ENCODE measurements at places on chromosomes 5 and 9. TPM values are rescaled to one million over a fixed set of nuclear protein-coding genes. Genes with fewer than 3 reads are reported as not detected.
A peak's percentile ranks its signal among the peaks of the same experiment; 100 is the strongest.

SV2C gene
- 0.02 TPM for total RNA-seq

PTGDS gene
- not detected for total RNA-seq

AJM1 gene
- total RNA-seq, result 4.3 TPM

DNA sequence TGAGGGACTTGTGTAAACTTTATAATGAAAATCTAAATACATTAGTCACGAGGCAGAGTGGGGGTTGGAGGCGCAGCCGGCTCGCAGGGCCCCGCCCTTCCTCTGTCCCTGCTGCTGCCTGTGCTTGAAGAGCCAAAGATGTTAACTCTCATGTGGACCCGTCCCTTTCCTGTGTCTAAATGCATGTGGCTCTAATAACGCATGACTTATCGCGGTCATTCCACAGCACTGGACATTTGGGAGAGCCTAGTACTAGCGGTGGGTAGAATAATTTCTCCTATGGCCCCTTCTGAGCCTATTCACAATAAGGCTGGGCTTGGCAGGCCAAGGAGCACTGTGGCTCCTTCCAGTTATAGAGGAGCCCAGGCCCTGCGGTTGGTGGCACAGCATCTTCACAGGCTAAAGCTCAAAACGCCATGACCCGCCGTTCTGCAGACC is 82.3 kb upstream of the SIMC1 start:
- no peaks in the 10 kb centered on the region for H3K4me1 ChIP-seq
- no peak overlapping the region for H3K4me3 ChIP-seq
- H3K27ac ChIP-seq, result no peak overlapping the region

GRCh38 chr5:44935871-44936270 is 127.1 kb downstream of the MRPS30 start:
- H3K27ac ChIP-seq, result no peak overlapping the region
- H3K36me3 ChIP-seq, result no peaks in the 10 kb centered on the region
- H3K4me3 ChIP-seq, result no peak overlapping the region
- no peaks in the 10 kb centered on the region for H3K27me3 ChIP-seq
- DNase-seq, result no peak

DNA sequence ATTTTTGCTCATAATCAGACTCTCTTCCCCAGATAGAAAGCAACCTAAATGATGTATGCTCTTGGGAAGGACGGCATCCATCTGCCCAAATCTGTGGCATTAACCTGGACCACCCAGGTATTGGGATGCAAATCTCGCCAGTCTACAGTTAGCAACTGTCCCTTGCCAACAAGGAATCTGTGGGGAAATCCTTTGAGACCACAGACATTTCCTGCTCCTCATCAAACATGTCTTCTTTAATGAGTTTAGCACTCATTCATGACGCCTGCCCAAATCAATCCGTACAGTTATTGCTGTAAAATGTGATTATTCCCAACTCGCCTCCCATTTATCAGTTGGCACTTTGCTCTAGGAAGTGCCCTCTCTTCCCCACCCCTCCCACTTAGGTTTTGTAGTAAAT is 7.8 kb downstream of the ROR2 start:
- H3K27ac ChIP-seq, result no peak overlapping the region
- H3K36me3 ChIP-seq, result no peaks in the 10 kb centered on the region
- DNase-seq, result no peak

- no peaks in the 10 kb centered on the region for H3K27me3 ChIP-seq
- peaks cover 57% of the 10 kb centered on the region for H3K4me1 ChIP-seq
- peak overlapping the region; percentile 93 for H3K27ac ChIP-seq
Measured at GRCh38 chr5:138032028-138032571, 779 bp downstream of the FAM13B start.

DNA sequence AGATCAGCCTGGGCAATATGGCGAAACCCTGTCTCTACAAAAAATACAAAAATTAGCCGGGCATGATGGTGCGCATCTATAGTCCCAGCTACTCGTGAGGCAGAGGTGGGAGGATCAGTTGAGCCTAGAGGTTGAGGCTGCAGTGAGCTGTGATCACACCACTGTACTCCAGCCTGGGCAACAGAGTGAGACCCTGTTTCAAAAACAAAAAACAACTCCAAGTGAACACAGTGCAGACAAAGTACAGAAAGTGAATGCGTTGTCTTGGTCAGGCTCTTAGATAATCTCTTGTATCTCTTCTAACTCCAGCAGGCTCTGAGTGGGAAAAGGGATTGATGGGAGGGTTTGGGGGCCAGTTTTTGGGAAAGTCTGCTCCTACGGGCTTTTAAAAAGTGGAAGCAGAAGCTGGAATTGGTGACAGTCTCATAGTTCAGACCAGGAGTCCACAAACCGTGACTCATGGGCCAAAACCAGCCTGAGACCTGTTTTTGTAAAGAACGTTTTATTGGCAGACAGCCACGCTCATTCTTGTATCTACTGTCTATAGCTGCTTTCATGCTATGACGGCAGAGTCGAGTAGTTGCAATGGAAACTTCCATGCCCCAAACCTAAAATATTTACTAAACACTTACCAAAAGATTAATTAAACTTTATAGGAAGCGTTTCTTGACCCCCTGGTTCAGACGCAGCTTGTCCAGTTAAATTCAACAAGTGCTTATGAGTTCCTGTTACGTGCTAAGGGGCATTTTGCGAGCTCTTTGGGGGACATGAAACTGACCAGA is 32.9 kb downstream of the NDST1 start:
- DNase-seq, result no peak
- H3K36me3 ChIP-seq, result peaks cover 6% of the 10 kb centered on the region
- H3K27ac ChIP-seq, result no peak overlapping the region
- no peaks in the 10 kb centered on the region for H3K27me3 ChIP-seq
- H3K4me1 ChIP-seq, result no peaks in the 10 kb centered on the region
- H3K4me3 ChIP-seq, result no peak overlapping the region

DNA sequence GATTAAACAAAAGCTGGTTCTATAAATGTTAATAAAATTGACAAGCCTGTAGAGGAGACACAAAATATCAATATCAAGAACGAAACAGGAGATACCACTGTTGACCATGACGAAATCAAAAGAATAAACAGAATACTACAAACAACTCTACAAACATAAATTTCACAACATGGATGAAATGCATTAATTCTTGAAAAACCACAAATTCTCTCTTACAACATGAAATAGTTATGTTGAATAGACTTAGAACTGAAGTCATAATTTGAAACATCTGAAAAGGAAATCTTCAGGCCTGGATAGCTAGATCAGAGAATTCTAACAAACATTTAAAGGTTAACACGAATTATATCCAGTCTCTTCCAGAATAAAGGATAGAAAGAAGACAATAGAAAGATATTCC is 6.9 kb upstream of the SPATA31C1 start:
- H3K36me3 ChIP-seq, result no peaks in the 10 kb centered on the region
- H3K4me3 ChIP-seq, result no peak overlapping the region
- H3K27ac ChIP-seq, result no peak overlapping the region
- DNase-seq, result no peak
- no peaks in the 10 kb centered on the region for H3K27me3 ChIP-seq

DNA sequence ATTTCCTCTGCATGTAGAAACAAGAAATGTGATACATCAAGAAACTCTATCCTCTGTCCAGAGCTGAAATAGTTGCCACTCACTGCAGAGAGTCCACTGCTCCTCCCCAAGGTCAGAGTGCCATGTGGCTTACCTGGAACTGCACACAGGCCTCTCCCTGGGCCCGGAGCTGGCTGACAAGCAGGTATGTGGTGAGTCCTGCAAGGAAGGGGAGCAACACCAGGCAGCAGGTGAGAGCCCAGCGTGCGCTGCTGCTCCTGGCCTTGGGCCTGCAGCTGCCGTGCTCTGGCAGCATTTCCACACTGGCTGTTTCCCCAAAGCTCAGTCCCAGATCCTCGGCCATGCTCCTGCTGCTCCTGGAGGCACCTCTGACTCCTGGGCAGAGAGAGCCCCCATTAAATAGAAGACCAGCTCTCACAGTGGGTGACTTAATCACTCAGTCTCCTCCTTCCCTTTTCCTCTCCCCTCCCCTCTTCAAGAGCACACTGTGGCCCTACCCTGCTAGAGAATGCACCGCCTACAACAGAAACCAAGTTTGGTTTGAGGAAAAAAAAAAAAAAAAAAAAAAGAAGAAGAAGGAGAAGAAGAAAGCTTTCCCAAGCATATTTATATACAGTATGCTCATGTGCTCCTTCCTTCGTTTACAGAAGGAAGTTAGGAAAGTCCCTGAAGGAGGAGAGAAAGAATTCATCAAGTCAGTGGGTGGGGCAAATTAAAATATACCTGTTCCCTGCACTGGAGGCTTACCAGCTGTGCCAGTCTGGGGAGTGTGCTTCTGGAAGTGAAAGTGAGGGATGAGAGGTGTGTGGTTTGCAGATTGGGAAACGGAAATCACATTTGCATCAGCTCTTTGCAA is at the start of gene TNFSF15:
TSS of gene TNFSF15 (minus strand) at position 370 of the 856 bp plus-strand sequence. CDS start at position 343, 27 bp downstream.
- peaks cover 25% of the 10 kb centered on the region for H3K4me1 ChIP-seq
- H3K36me3 ChIP-seq, result no peaks in the 10 kb centered on the region
- DNase-seq, result peak; percentile 64
- peaks cover 3% of the 10 kb centered on the region for H3K27me3 ChIP-seq
- H3K4me3 ChIP-seq, result peak within 1 kb of the TSS; percentile 43

- no peaks in the 10 kb centered on the region for H3K36me3 ChIP-seq
- H3K4me1 ChIP-seq, result no peaks in the 10 kb centered on the region
- no peak overlapping the region for H3K4me3 ChIP-seq
- DNase-seq, result no peak
- no peaks in the 10 kb centered on the region for H3K27me3 ChIP-seq
Measured at GRCh38 chr5:15718421-15719179, 218.6 kb downstream of the FBXL7 start.

DNA sequence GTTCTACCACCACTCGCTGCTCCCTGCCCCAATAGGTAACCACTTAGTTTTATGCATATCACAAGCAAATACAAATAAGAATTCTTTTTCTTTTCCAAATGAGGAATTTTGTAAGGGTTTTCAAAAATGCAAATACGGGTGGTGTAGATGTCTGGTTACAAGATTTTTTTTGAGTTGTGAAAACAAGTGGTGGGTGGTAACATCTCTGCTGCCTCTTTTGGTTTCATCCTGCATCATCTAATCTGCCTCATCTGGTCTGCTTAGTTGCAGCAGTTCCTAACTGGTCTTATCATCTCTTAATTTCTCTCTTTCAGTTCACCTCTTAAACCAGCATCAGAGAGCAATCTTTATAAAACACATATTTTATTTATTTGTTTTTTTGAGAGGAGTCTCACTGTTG is 5.3 kb downstream of the NFX1 start:
- peak; percentile 35 for DNase-seq
- H3K27me3 ChIP-seq, result no peaks in the 10 kb centered on the region
- H3K36me3 ChIP-seq, result peaks cover 72% of the 10 kb centered on the region
- peak overlapping the region; percentile 92 for H3K27ac ChIP-seq
- peaks cover 90% of the 10 kb centered on the region for H3K4me1 ChIP-seq

DNA sequence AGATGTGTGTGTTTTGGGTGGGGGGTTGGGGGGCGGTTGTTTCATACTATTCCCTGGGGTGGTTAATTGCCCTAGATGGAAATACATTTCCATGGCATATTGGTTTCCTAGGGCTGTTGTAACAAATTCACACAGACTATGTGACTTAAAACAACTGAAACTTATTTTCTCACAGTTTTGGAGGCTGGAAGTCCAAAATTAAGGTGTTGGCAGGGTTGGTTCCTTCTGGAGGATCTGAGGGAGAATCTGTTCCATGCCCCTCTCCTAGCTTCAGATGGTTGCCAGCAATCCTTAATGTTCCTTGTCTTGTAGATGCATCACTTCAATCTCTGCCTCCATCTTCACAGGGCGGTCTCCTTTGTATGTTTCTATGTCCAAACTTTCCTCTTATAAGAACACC is 353.7 kb upstream of the ACTBL2 start:
- H3K36me3 ChIP-seq, result no peaks in the 10 kb centered on the region
- no peak for DNase-seq
- no peak overlapping the region for H3K27ac ChIP-seq

DNA sequence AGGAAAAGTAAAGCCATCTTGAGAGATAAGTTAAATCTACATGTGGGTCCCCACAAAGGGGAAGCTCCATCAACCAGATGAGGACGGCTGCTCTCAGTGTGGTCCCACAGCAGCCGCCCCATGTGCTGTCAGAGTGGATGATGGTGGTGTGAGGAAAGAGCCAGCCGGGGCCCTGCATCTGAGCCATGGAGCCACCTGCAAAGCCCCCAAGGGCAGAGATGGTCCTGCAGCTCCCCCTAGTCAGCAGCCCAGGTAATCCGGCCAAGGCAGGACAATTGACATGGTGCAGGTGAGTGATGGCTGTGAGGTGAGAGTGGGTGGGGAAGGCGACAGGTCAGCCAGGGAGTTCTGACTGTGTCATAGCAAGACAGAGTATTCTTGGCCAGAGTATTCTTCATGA is 458.8 kb downstream of the ICE1 start:
- H3K36me3 ChIP-seq, result no peaks in the 10 kb centered on the region
- no peak for DNase-seq
- H3K4me3 ChIP-seq, result no peak overlapping the region
- H3K4me1 ChIP-seq, result no peaks in the 10 kb centered on the region
- no peak overlapping the region for H3K27ac ChIP-seq
- peaks cover 15% of the 10 kb centered on the region for H3K27me3 ChIP-seq

GRCh38 chr5:61286446-61287132 is 45.5 kb upstream of the ZSWIM6 start:
- H3K36me3 ChIP-seq, result no peaks in the 10 kb centered on the region
- H3K27ac ChIP-seq, result no peak overlapping the region
- DNase-seq, result no peak
- H3K4me1 ChIP-seq, result peaks cover 2% of the 10 kb centered on the region

- no peak for DNase-seq
- H3K4me1 ChIP-seq, result peaks cover 8% of the 10 kb centered on the region
- H3K4me3 ChIP-seq, result no peak overlapping the region
- H3K27me3 ChIP-seq, result no peaks in the 10 kb centered on the region
- no peak overlapping the region for H3K27ac ChIP-seq
Measured at GRCh38 chr9:120567874-120568273, 12.1 kb downstream of the CDK5RAP2 start.

DNA sequence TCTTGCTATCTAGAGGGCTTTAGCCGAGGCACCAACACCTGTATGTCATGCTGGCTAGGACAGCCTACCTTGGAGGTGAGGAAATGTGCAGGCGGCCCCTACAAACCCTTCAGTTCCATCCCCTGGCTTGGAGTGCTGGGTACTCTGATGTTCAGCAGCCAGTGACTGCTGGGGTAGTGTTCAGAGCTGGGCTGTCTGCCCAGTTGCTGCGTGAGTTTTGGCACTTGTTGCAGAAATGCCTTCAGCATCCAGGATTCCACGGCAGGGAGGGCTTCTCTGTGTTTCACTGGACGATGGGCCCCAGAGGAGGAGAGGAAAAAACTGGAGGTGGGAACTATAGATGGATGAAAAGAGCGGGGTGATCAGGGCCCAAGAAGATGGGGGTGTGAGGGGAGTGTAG is 10.4 kb downstream of the SWI5 start:
- H3K4me3 ChIP-seq, result no peak overlapping the region
- no peak overlapping the region for H3K27ac ChIP-seq
- peaks cover 4% of the 10 kb centered on the region for H3K36me3 ChIP-seq
- DNase-seq, result no peak
- H3K27me3 ChIP-seq, result no peaks in the 10 kb centered on the region
- no peaks in the 10 kb centered on the region for H3K4me1 ChIP-seq
